Eye (tissue), 1 donor: ENCODE measurements at places on chromosomes 1 and 21.
A peak's percentile ranks its signal among the peaks of the same experiment; 100 is the strongest.

GRCh38 chr21:29145354-29145782 is 14.9 kb downstream of the MAP3K7CL start:
- DNase-seq: peak; percentile 32

- no peak for DNase-seq
Measured at GRCh38 chr1:66757722-66758240, 5.5 kb downstream of the DYNLT5 start.

- no peak for DNase-seq
Measured at GRCh38 chr1:19397217-19397945, 85.3 kb downstream of the SLC66A1 start.

GRCh38 chr1:38624336-38625039 is 235.1 kb downstream of the RRAGC start:
- DNase-seq: no peak

DNA sequence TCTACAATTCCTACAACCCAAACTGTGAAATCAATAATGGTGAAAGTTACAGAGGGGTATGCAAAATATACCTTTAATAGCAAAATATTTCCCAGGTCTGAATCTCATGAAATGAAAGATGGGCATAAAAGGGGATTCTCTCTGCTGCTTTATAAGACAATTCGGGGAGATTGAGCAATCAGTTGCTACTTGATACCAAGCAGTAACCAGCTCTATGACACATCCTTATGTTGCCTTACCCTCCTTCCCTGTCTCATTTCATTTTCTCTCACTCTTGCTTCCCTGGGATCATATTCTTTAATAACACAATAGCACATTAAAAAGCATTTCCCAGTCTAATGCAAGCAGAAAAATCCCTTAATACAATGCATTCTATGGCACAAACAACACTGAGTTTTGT is 29.0 kb downstream of the ZSWIM5 start:
- no peak for DNase-seq

- DNase-seq: peak; percentile 26
Measured at GRCh38 chr1:161082996-161083747, 6.2 kb downstream of the NECTIN4 start.

- no peak for DNase-seq
Measured at GRCh38 chr1:238639861-238640260, 746.5 kb upstream of the CHRM3 start.

GRCh38 chr1:229230893-229231753 is 39.8 kb upstream of the RAB4A start:
- DNase-seq: peak; percentile 64

DNA sequence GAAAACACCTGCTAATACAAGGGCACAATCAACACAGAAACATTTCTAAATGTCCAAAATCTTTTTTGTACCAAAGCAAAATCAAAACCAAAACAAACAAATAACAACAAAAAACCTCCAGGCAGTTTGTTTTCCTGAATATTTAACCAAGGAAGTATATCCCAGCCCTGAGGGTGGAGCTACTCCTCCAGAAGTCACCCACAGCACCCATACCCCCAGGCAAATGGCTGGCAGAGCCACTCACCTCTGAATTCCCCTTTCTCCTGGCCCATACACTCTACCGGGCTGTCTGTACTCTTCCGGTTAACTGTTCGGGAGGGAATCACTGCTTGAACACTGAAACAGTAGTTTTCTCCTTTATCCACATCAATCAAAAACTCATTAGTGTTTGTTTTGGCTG is 9.5 kb downstream of the F3 start:
- DNase-seq: no peak
